ENCODE measurements at places on chromosomes 3 and 15. TPM values are rescaled to one million over a fixed set of nuclear protein-coding genes. Genes with fewer than 3 reads are reported as not detected.

- DNase-seq = no peak
Measured at GRCh38 chr3:117903226-117903625, 1131.4 kb downstream of the IGSF11 start.

DNA sequence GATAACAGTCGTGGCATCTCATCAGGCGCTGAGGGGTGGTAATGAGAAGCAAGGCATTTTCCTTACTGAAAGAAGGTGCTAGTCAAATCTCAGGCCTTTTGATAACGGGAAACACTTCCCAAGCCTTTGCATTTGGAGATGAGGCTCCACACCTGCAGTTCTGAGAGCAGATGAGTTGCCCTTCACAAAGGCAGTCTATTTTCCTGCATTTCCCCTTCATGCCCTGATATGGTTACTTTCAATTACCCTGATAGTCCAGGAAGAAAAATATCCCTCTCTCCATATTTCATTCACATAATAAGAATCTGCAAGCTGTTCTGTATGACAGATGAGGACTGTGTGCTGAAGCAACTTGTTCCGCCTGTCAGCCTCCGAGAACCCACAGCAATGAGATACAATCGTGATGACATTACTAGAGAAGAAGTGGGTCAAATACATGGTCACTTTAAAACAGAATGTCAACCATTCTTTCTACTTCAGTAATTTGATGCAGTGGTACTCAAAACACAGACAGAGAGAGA lies 25.0 kb downstream of the FHIT start:
- DNase-seq = no peak

DNA sequence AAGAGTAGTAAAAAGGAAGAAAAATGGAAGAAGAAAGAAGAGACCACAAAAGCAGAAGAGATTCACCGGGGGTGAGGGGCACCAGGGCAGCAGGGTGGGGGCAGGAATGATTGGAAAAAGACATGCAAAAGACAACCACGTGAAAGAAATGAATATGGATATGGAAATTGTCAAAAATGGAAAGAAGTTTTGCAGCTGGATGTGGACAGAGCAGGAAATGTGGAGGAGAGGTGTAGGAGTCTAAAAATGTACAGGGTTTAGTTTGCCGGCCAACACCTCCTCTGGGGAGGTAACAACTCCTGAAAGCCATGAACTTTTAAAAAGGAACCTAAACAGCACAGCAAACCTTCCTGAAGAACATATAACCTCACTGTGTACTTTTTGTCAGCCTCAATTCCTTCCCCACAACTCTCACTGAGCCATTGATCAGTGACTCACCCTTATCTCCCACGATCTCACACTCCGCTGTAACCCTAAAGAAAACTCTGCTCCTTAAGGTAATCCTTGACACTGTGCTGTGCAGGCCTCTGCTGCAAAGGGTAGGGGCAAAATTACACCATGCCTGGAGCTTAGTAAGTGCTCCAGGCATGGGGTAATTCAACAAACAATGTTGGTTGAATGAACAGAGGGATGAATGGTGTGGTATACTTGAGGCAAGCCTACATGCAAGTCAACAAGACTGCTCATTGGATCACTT lies 100.2 kb upstream of the BOC start:
- peak; percentile 41 for DNase-seq

- DNase-seq = peak; percentile 45
Measured at GRCh38 chr3:184485241-184485640, 76.3 kb upstream of the EPHB3 start.

GRCh38 chr3:155744626-155745324 lies at the start of gene PLCH1:
Gene PLCH1 (minus strand): TSS chr3:155745071. CDS start chr3:155704224, 40,847 bp downstream.
- peak; percentile 83 for DNase-seq

- DNase-seq = no peak
Measured at GRCh38 chr3:17023006-17023664, 138.4 kb downstream of the PLCL2 start.

- peak; percentile 32 for DNase-seq
Measured at GRCh38 chr3:197394464-197395321, 96.3 kb upstream of the DLG1 start.

GRCh38 chr3:32575451-32576113 lies 4.9 kb upstream of the DYNC1LI1 start:
- DNase-seq = no peak

DNA sequence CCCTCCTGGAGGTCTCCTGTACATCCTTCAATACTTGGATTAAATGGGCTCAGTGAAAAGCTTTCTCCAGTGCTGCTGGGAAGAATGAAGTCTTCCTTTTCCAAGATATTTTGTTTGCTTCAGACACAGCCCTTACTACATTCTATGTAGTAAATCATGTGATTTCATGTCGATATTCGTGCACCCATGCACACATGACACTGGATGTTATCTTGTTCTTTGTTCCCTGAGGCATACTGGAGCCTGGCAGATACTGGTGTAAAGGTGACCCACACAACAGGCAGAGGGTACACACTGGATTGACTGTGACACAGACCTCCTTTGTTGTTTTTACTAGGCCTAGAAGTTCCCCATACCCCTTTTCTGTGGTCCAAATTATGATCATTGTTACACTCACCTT lies 40.3 kb upstream of the ATP2C1 start:
- DNase-seq = no peak

DNA sequence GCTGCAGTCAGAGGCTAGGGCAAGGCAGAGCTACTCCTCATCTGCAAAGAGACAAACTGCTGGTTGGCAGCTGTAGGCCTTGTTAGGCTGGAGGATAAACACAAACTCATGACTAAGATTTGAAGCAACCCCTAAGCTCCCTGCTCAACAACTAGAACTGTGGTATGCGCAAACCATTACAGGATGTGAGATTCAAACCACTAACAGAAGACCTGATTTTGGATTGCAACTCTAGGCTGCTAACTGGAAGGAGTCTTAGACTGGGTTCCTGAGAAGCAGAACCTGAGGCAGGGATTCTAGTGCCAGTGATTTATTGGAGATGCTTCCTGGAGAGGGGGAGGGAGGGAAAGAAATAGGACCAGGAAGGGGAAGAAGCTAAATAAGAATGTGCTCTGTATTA lies 22.5 kb downstream of the CCR4 start:
- DNase-seq = no peak

- DNase-seq = peak; percentile 50
Measured at GRCh38 chr3:15206662-15207576, 873 bp downstream of the CAPN7 start.

GRCh38 chr3:197327701-197328100 lies 29.3 kb upstream of the DLG1 start:
- peak; percentile 35 for DNase-seq

DNA sequence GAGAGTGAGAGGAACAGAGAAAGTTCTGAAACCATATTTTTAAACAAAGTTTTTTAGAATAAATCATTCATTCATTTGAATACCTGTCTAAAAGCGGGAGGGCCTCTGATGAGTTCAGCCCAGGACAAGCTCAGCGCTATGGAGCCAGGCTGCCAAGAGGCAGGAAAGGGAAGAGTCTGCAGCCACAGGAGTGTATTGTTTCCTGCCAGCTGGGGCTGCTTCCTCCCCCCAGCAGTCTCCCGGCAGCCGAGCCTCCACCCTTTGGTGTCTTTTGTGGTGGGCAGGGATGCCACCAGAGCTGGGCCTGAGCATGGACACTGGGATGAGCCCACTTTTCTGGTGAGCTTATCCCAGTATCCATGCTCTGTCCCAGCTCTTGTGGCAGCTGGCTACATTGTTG lies 199.5 kb upstream of the TPRG1 start:
- DNase-seq = no peak

GRCh38 chr3:42649783-42650182 lies 3.7 kb upstream of the ZBTB47 start:
- no peak for DNase-seq

GRCh38 chr15:59119625-59120024 lies 14.7 kb downstream of the CCNB2 start:
- no peak for DNase-seq

- no peak for DNase-seq
Measured at GRCh38 chr3:194574639-194575483, 58.4 kb downstream of the TMEM44 start.

GRCh38 chr3:29608414-29609327 lies 327.8 kb downstream of the RBMS3 start:
- DNase-seq = no peak

- no peak for DNase-seq
Measured at GRCh38 chr15:66145726-66146182, 107.8 kb downstream of the MEGF11 start.

DNA sequence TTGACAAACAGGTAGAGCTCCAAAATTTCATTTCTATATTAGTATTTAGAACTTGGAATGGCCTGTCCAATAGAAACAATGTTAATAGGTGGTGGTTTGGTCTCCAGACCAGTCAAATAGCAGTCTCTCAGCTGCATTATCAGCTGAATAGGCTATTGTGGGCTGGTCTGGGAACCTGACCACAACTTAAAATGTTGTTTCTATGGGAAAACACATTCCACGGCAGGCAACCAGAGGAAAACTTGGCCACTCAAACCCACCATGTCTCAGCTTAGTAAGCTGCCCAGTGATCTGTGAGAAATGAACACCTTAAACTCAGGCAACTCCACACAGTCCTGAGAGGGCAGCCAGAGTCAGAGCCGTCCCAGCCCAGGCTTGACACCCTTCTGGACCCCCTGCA lies 20.4 kb downstream of the FBN1 start:
- no peak for DNase-seq

GRCh38 chr15:95105229-95105628 lies 873.9 kb downstream of the MCTP2 start:
- no peak for DNase-seq

- DNase-seq = no peak
Measured at GRCh38 chr15:27249760-27250109, 278.8 kb downstream of the GABRG3 start.

The LRRC31 gene
- total RNA-seq = not detected

The MLF1 gene
- 86.8 TPM for total RNA-seq

The FETUB gene
- total RNA-seq = not detected

The VGLL4 gene
- 75.6 TPM for total RNA-seq

The SHC4 gene
- 7.7 TPM for total RNA-seq

The SPINK8 gene
- not detected for total RNA-seq
